ENCODE measurements at places on chromosomes 12 and 14.

DNA sequence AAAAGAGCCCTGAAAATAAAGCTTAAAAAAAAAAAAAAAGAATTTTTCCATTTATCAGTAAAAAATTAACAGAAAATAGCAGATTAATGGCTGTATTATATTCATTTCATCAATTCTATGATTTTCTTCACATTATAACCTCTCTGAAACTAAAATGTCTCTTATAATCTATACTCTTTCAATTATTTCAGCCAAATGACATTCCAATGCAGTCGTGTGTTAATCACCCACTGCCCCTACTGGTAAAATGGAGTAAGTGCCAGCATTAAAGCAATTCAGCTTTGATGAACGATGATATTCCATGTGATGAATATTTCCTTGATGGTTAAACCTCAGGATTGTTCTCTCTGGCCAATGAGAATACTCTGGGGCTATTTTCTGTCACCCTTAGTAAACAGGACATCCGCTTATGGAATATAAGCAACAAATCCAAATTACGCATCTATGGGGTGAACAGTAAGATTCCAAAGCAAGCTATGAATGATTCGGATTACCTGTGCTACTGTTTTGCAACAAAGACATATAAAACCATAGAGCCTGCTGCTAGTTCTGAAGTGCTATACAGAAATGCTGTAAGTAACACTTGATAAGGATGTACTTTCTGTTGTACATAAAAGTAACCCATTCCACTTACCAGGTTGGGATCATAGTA lies 20.3 kb upstream of the SYCP3 start:
- no peak for DNase-seq

- DNase-seq, result no peak
Observed at GRCh38 chr14:100168506-100168905, 9.1 kb upstream of the DEGS2 start.

DNA sequence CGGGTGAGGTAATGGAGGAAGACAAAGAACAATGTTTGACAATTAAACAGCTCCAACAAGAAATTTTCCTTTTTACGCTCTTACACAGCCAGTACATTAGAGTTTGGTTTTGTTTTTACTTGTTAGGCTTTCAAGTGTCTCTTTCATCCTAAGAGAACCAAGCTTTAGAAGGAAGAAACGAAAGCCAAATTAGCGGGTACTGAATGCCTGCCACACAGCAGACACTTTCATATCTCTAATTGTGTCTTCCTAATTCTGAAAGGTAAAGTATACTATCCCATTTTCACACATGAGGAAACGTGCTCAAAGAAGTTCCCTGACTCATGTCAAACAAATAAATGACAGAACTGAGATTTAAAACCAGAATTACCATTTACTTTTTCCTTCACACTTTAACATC lies 65.0 kb downstream of the CDK17 start:
- no peak for DNase-seq

GRCh38 chr14:93982230-93983007 lies 6.0 kb upstream of the ASB2 start:
- no peak for DNase-seq

DNA sequence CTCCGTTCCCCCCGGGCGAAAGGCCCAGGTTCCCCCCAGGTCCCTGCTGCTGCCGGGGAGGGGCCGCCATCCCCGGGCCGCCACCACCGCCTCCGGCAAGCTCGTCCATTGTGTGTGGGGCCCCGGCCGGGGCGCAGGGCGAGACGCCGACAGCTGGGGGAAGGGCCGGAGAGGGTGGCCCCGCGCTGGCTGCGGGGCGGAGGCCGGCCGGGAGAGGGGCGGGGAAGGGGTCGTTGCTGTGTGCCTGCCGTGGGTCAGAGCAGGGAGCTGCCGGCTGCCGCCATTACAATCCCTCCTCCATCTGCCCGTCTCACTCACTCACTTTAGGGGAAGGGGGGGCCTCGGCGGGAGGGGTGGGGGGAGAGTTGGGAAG lies at the start of gene STRN3:
STRN3 (minus strand) TSS at position 303 of the 373 bp plus-strand sequence; CDS start at position 109, 194 bp downstream.
- no peak for DNase-seq

GRCh38 chr12:120971299-120972180 lies 6.8 kb upstream of the HNF1A start:
- DNase-seq, result peak; percentile 20

GRCh38 chr12:117809509-117809908 lies 159.3 kb downstream of the KSR2 start:
- no peak for DNase-seq

- no peak for DNase-seq
Observed at GRCh38 chr14:93271111-93271510, 61.7 kb downstream of the BTBD7 start.

DNA sequence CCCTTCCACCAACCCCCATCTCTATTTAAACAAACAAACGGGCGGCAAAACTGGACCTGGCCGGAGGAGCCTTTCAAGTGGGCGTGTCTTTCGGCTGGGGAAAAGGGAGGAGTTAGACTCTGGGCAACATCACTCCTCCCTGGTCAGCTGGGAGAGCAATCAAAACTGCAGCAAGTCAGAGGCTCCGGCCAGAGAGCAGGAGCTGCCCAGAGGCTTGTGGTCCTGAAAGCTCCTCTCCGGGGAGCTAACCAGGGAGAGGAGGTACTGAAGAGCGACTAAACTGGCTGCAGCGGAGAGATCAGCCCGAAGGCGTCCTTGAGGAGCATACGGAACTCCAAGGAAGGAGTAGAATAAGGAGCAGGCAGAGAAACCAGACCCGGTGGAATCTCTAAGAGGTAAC lies at the start of gene NEUROD4:
NEUROD4 (plus strand) TSS at position 191 of the 400 bp plus-strand sequence. CDS start 6,466 bp downstream, outside the sequence.
- DNase-seq, result peak; percentile 12

- no peak for DNase-seq
Observed at GRCh38 chr12:6158255-6158654, 33.8 kb upstream of the VWF start.

GRCh38 chr12:7581046-7581445 lies 77.5 kb upstream of the CD163 start:
- no peak for DNase-seq

GRCh38 chr14:103360548-103360947 lies 24.7 kb upstream of the MARK3 start:
- no peak for DNase-seq

- no peak for DNase-seq
Observed at GRCh38 chr12:44358636-44359035, 517.5 kb downstream of the NELL2 start.

DNA sequence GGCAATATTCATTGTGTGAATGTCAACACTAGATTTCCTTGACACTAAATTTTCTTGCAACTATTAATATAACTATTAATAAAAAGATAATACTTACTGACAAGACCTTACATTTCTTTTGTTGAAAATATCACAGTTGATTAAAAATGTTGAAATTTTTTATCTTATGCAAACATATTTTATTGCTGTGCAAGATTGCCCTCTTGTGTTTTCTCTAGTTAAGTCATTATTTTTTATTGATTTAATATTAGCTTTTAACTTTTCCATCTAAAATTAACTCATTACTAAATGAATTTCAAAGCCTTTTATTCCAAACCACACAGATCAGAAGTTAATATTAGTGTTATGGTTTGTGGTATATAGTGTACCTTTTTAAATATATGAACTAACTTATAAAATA lies 11.7 kb upstream of the NAA30 start:
- no peak for DNase-seq

DNA sequence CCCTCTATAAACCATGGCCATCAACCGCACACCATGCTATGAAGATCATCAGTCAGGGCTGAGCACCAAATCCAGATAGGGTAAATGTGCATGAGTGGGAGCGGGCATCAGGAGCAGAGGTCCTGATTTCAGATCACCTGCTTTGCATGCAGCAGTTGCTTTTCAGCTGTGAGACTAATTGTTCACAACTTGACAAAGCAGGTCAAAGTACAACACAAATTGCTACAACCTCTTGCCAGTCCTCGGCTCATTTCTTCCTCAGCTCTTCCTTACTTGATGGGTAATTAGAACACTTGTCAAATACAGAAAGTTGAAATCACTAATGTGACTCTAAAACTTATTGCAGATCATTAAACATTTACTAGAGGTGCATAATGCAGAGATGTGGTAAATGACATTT lies 171.6 kb downstream of the PPM1H start:
- DNase-seq, result no peak

GRCh38 chr14:69428289-69428998 lies 30.0 kb downstream of the SLC39A9 start:
- DNase-seq, result no peak

DNA sequence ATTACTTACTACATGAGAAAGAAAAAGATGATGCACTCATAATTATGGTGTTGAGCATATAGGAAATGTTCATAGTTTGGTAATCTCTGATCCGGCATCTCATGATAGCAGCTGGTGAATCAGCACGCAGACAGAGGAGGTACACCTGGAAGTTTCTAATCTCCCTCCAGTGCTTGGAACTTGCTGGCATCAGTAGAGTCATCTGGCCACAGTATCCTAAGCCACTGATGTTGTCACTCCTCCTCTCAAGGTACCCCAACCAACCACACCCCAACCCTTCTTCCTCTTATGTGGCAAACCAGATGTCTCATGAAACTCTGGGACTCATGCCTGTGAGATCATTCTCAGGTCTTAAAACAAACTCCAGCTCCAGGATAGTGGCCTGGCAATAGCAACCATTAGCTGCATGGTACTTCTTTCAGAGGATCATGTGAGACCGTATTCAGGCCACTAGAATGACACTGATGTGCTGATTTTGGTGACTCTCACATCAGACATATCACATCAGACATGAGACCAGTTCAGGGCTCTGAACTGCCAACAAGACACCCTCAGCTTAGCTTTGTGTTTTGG lies 143.0 kb downstream of the RASSF9 start:
- DNase-seq, result no peak

DNA sequence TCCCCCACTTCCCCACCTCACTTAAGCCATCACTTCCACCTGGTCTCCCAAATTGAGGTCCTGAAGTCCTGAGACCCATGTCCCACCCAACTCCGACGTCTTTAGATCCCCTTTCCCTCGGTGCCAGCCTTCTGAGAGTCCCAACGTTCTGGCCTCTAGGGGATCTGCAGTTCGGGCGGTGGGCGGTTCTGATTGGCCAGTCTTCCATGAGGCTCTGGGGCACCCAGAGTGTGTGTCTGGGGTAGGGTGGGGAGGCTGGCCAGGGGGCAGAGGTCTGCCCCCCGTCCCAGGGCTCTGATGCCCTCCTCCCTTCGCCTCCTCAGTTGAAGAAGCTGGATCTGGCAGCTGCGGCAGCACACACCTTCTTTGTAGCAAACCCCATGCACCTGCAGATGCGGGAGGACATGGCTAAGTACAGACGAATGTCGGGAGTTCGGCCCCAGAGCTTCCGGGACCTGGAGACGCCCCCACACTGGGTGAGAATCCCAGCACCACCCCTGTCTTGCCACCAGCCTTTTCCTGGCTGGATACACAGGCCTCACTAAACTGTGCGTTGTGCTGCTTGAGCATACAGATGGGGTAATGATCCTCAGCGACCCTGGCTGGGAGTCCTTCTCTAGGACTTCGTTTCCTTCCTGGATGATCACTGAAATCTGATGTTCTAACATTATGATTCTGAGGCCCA lies 1.5 kb downstream of the P3H3 start:
- DNase-seq, result no peak

All from activated CD4-positive, alpha-beta T cell treated with anti-CD3 and anti-CD28 coated beads, Interleukin-2, amount 50 U/mL, for 1 hour (primary cell).